Activated naive CD4-positive, alpha-beta T cell treated with anti-CD3 and anti-CD28 coated beads for 36 hours (primary cell): ENCODE measurements at places on chromosomes 5 and 9. TPM values are rescaled to one million over a fixed set of nuclear protein-coding genes. Genes with fewer than 3 reads are reported as not detected.
A peak's percentile ranks its signal among the peaks of the same experiment; 100 is the strongest.

DBH gene
- total RNA-seq = not detected

DNA sequence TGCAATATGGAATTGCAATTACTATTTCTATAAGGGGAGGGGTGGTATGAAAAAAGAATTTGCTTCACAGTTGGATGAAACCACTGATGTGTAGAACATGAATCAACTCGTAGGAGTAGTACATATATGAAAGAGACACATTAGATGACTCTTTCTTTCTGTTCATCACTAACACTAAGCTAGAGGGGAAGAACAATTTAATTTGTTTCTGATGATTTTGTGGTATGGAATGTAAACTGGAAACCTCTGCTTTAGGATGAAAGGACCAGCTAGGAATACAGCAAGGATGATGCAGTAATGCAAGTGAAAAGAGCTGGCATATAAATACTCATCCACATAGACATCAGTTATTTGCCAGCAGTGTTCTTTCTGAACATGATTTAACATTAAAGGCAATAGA is 113.4 kb downstream of the PAPPA start:
- DNase-seq = no peak

- DNase-seq = no peak
These were observed 53.1 kb downstream of the GPR107 start for GRCh38 chr9:130106860-130107233.

- DNase-seq = no peak
These were observed 43.2 kb downstream of the GABBR2 start for GRCh38 chr9:98665501-98665900.

- no peak for DNase-seq
These were observed 39.3 kb downstream of the NR2F1 start for GRCh38 chr5:93622240-93622885.

GRCh38 chr5:176536132-176536901 is 885 bp downstream of the RNF44 start:
- DNase-seq = peak; percentile 88

DNA sequence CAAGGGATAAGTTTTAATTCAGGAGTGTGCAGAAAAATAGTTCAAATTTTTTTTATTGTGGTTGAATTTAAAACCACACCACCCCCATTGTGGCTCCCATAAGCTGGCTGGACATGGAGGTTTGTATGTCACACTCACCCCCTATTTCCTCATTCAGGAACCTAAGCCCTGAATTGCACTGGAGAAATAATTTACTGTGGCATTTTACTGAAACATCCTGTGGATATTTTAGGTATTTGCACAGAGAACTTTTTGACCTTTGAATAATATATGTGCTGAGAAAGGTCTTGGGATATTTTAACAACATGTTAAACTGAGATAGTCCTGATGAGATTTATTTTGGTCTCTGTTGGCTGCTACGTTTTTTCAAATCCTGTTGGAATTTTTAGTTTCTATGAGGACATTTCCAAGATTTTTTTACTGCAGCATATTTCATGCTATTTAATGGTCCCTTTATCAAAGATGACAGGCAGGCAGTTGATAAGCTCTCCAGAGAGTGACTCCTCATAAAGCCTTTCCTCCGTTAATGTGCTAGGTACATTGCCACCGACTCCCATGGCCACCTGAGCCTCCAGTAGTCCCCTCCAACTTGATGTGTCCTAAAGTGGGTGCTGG is 51.2 kb upstream of the PALM2AKAP2 start:
- DNase-seq = no peak

- DNase-seq = peak; percentile 74
These were observed 1.3 kb downstream of the MAP3K1 start for GRCh38 chr5:56816546-56817081.
